ENCODE measurements at places on chromosomes 2 and 18. TPM values are rescaled to one million over a fixed set of nuclear protein-coding genes. Genes with fewer than 3 reads are reported as not detected.
A peak's percentile ranks its signal among the peaks of the same experiment; 100 is the strongest.

DNA sequence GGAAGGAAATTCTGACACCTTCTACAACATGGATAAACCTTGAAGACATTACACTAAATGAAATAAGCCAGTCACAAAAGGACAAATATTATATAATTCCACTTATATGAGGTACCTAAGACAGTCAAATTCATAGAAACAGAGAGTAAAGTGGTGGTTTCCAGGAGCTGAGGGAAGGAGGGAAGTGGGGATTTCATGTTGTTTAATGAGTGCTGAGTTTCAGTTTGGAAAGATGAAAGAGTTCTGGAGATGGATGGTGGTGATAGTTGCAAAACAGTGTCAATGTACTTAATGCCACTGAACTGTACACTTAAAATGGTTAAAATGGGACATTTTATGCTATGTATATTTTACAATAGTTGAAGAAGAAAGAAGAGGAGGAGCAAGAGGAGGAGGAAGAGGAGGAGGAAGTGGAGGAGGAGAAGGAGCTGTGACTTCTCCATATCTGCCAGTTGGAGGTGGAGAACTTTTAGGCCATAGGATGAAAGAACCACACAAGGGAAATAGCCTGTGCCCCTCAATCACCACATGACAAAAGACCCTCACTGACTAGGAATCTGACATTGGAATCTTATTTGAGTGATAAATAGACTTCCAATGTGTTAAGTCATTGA lies 55.3 kb upstream of the LGALSL start:
- DNase-seq: no peak

DNA sequence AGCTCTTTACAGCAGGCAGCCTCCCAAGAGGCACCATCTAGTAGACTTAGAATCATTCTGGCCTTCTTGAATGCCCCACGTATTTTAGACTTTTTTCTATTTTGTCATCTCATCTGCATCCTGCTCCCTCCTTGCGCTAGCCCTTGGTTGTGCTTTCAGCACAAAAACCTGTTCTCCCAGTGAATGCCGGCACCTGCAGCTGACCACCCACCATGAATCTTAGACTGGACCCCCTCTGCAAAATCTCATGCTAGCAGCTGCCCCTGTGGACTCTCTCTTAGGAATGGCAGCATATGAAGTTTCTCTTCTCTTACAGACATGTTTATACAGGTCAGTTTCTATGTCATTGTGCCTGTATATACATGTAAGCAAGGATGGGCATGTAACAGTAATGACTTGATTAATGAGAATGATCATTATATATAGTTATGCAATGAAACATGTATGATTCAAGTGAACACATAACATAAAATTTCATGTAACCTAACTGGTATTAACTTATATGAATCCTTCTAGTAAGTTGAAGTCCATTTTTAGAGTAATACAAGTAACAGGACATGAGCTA lies 159.8 kb downstream of the SUCLG1 start:
- DNase-seq: no peak

DNA sequence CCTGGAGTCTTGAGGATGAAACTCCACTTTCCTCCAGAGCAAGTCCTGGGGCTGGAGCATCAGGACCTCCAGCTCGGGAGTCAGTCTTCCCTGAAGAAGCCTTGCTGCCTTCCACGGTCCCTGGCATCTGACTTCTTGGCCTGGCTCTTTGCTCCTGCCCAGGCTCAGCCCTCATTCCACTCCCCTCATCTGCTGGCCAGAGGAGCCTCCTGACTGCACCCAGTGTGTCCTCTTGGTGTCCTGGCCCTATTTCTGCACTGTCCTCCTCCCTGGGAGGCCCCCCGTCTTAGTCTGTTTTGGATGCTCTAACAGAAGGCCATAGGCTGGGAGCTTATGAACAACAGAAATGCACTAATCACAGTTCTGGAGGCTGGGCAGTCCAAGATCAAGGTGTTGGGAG lies 231.5 kb downstream of the LOXHD1 start:
- DNase-seq: no peak

GRCh38 chr2:217757108-217757463 lies 245.7 kb downstream of the TNS1 start:
- DNase-seq: no peak

The LINC00305 gene
- polyA plus RNA-seq: 3.1 TPM

- no peak for DNase-seq
These were observed 173.7 kb downstream of the PTPRM start for GRCh38 chr18:7740821-7741220.

DNA sequence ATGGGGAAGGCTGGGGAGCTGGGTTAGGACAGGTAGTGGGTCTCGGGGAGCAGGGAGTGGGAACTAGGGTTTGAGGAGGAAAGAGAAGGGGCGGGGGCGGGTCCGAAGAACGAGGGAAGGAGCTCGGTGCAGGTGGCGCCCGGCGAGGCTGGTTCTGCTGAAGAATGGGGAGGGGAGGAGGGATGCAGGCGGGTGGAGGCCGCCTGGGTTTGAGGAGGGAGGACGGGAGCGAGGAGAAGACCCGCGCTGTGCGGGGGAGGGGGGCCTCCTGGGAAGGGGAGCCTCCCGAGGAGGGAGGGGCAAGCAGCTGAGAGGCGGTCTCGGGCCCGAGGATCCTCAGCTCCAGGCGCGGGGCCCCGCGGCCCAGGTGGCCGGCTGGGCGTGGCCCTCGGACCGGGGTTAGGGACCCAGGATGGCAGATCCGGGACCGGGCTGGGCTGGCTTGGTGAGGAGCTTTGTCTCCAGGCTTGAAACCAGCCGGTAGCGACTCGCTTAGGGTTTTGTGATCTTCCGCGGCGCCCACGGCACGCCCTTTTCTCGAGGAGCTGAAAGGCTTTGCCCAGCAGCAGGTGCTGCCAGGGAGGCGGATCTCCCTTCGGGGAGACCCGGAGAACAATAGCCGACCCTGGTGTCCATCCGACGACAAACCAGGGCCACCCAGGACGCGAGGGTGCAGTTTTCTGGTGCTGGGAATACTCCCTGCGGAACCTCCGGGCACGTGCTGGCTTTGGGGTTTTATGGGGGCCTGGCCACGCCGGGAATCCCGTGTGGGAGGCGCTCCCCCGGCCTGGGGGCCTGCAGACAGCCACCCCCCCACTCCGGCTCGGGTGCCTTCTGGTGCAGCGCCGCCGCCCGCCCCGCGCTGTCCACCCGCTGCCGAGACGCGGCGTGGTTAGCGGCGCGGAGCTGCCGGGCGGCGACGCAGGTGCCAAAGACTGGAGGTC lies 1.4 kb downstream of the DPYSL5 start:
- DNase-seq: peak; percentile 7

DNA sequence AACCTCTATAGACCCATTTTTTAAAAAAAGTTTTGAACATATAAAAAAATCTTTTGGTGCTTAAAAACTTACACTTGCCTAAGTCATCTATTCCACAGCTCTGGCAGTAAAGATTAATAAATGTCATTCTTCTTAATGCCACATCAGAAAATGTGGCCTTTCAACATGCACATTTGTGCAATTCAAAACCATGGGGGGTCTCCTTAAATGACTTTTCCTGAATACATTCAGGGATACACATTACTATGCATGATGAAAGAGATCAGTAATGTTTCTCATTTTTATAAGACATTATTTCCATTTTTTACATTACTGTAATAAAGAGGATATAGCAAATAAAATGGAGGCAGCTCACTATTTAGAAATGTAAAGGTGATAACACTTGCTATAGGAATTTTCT lies 142.3 kb downstream of the RBM43 start:
- DNase-seq: no peak

The SGPP2 gene
- polyA plus RNA-seq: 19.3 TPM

The FN1 gene
- 427 TPM for polyA plus RNA-seq

DNA sequence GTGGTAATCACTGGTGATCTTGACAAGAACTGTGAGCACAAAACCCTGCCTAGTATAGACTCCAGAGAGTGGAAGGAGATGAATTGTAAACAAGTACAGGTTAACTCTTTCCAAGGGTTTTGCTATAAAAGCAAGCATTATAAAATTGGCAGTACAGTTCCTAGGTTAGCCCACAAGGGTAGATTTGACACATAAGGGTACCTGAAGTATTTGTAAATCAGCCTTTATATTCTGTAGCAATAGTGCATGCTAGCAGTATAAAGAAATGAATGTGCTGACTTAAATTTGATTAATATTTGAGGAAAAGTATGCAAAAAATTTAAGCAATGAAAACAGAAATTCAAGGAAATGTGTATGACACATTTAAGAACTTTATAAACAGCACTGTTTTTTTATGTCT lies 42.4 kb downstream of the SP3 start:
- DNase-seq: no peak

DNA sequence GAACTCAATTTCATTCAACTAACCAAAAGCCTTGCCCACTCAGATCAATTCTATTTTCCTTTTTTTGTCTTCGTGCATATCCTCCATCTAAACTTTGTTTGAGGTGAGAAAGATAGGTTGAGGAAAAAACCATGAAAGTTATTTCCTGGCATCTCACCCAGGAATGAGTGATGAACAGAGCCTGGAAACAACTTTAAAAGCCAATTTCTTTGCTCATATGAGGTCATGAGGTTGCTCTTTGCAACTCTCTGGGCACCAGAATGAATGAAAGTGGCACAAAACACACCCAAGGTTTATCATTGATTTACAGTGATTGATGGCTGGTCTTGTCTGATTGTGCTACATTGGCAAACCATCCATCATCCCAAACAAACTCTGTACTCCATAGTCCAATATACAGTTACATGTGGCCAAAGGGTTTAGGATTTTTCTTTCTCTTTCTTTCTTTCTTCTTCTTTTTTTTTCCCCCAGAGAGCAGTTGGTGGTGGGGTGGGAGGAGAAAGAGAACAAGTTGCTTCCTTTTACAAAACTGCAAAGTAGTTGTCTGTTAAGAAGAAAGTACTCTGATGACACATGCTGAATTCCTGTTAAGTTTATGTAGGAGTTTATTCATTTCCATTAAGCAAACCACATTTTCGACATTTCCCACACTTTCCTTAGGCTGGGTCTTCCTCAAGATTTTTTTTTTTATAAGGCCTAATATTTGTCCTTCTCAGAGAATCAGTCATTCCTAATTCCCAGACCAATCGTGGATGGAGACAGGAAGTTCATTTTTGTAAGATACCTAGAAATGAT lies 575.9 kb upstream of the ZEB2 start:
- DNase-seq: no peak

The DLX2 gene
- polyA plus RNA-seq: 0.12 TPM

- no peak for DNase-seq
These were observed 67.0 kb downstream of the EIF5B start for GRCh38 chr2:99404039-99404796.

DNA sequence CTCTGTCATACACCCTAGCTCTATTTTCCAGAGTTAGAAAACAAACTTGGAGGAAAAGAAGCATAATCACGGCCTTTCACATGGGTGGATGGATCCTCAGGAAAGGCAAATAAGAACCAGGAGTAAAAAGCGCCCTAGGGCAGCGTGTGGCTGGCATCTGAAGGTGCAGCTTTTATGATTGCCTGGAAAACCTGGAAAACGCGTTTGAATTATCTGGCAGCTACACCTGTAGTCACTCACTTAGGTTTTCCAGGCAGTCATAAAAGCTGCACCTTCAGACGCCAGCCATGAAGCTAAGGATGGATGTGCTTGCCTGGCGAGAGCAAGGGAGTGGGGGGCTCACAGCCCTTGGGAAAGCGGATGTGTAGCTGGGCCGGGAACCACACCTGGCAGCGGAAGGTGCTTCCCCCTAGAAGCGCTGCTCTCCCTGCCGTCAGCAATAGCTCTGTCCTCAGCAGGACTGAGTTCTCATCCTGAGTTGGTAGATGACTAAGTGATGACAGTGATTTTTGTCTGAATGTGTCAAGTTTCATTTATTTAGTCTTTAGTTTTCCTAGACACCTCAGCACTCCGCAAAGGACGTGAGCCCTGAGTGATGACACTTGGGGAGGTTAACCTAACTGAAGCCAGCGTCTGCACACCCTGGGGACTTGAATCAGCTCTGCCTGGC lies 82.0 kb downstream of the DCDC2C start:
- no peak for DNase-seq

The SH3YL1 gene
- polyA plus RNA-seq: 96.0 TPM

- DNase-seq: no peak
These were observed 198.1 kb downstream of the PDE1A start for GRCh38 chr2:182228741-182229140.

DNA sequence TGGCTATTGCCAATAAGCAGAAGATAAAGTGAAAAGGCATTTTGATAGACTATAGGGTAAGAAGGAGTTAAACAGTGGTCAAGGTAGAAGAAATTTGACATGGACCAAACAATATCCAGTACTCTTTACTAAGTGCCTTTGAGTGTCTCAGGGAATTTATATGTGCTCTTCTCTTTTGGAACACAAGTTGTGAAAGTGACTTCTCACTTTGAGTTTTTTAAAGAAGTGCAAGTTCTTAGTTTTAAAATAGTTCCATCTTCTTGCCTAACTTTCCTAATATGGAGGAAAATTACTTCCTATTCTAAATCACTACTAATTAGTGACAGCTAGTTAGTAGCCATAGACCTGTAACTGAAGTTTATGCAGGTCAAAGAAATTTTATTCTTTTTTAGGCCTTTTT lies 63.4 kb downstream of the AFTPH start:
- DNase-seq: no peak

GRCh38 chr18:74589021-74589420 lies 8.6 kb upstream of the ZNF407 start:
- no peak for DNase-seq

The MBD5 gene
- 52.0 TPM for polyA plus RNA-seq

- no peak for DNase-seq
These were observed 73.4 kb downstream of the TPO start for GRCh38 chr2:1486670-1487069.

DNA sequence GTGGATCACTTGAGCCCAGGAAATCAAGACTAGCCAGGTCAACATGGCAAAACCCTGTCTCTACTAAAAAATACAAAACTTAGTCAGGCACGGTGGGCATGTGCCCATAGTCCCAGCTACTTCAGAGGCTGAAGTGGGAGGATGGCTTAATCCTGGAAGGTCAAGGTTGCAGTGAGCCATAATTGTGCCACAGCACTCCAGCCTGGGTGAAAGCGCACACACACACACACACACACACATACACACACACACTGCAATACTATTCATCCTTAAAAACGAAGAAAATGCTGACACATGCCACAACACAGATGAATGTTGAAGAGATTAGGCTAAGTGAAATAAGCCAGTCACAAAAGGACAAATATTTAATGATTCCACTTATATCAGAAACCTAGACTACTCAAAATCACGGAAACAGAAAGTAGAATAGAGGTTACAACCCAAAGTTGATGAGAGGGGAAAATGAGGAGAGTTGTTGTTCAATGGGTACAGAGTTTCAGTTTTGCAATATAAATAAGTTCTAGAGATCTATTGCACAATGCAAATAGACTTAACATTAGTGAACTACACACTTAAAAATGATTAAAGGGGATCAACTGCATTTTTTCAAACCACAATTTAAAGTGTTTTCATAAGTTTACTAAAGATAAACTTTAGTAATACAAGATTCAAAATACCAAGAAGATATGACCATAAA lies 114.5 kb downstream of the USP34 start:
- DNase-seq: no peak

- no peak for DNase-seq
These were observed 106.8 kb downstream of the ARHGAP28 start for GRCh38 chr18:6836331-6836730.

Data from renal pelvis (tissue), 12 donors.